ENCODE measurements at places on chromosomes 3 and 15.

- DNase-seq: no peak
Observed at GRCh38 chr3:55477306-55478303, 9.5 kb downstream of the WNT5A start.

DNA sequence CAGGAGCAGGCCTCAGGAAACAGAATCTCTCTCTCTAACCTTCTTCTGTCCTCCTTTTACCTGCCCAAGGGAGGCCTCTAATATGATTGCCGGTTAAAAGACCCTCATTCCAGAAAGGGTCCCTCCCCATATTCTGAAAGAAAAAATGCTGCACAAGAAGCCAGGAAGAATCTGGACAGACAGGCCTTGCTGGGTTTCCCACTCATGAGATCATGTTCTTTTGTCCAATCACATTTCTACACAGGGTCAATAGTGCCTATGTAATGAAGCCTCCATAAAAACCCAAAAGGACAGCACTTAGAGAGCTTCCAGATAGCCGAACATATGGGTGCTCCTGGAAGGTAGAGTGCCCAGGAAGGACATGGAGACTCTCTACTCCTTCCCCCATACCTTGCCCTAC is 146.0 kb downstream of the MYO9A start:
- no peak for DNase-seq

GRCh38 chr15:31848621-31849020 is 181.7 kb upstream of the CHRNA7 start:
- DNase-seq: no peak

GRCh38 chr3:11764931-11765363 is 81.7 kb downstream of the TAMM41 start:
- DNase-seq: no peak

All from NCI-H1417 (cell line).